Gastroesophageal sphincter (tissue), 4 donors: ENCODE measurements at places on chromosomes 16 and 17. TPM values are rescaled to one million over a fixed set of nuclear protein-coding genes. Genes with fewer than 3 reads are reported as not detected.
A peak's percentile ranks its signal among the peaks of the same experiment; 100 is the strongest.

DNA sequence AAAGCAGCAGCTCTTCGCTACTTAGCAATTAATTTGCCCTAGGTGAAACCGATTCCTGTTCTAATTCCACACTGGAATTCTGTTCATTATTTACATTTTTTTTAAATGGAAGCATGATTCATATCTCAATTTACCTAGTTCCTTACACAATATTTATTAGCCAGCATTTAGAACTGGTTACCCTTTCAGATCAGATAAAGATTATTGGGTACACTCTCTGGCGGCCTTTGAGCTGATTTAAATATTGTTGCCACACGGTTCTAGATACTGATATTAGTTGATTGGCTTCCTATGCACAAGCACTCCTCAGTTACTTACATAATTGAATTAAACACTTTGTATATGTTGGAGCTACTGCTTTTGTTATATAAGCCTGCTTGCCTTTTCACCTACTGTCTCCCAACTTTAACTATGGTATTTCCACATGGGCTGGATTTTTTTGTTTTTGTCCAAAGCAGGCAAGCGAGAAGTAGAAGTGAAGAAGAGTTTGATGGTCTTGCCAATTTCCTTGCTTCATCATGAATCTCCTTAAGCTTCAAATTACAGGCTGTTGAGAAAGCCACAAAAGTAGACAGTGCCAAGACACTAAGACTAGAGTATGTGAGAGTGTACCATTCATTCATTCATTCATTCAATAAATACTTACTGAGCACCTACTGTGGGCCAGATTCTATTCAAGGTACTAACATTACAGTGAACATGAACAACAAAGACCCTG lies 3.9 kb upstream of the ALDH3A2 start:
- H3K36me3 ChIP-seq = no peaks in the 10 kb centered on the region
- ATAC-seq = no peak
- H3K4me3 ChIP-seq = no peak overlapping the region
- H3K27ac ChIP-seq = no peak overlapping the region

GRCh38 chr17:17073581-17074403 lies 31.5 kb downstream of the MPRIP start:
- H3K4me1 ChIP-seq = peaks cover 32% of the 10 kb centered on the region
- peaks cover 47% of the 10 kb centered on the region for H3K36me3 ChIP-seq

- H3K27ac ChIP-seq = no peak overlapping the region
- no peak overlapping the region for H3K4me3 ChIP-seq
- no peak for ATAC-seq
- H3K4me1 ChIP-seq = no peaks in the 10 kb centered on the region
- H3K36me3 ChIP-seq = no peaks in the 10 kb centered on the region
Observed at GRCh38 chr17:79960788-79961522, 74.7 kb downstream of the TBC1D16 start.

GRCh38 chr17:44033861-44034408 lies 19.2 kb upstream of the TMEM101 start:
- no peaks in the 10 kb centered on the region for H3K4me1 ChIP-seq
- H3K27ac ChIP-seq = no peak overlapping the region
- H3K27me3 ChIP-seq = no peaks in the 10 kb centered on the region
- H3K4me3 ChIP-seq = no peak overlapping the region
- ATAC-seq = no peak

GRCh38 chr17:48860034-48860433 lies 29.2 kb downstream of the CALCOCO2 start:
- ATAC-seq = no peak
- no peaks in the 10 kb centered on the region for H3K4me1 ChIP-seq
- peaks cover 5% of the 10 kb centered on the region for H3K36me3 ChIP-seq
- no peak overlapping the region for H3K4me3 ChIP-seq
- no peak overlapping the region for H3K27ac ChIP-seq
- H3K27me3 ChIP-seq = no peaks in the 10 kb centered on the region

- H3K27ac ChIP-seq = no peak overlapping the region
- H3K4me3 ChIP-seq = no peak overlapping the region
- H3K36me3 ChIP-seq = no peaks in the 10 kb centered on the region
- no peaks in the 10 kb centered on the region for H3K4me1 ChIP-seq
Observed at GRCh38 chr16:51834794-51835193, 683.7 kb upstream of the SALL1 start.

DNA sequence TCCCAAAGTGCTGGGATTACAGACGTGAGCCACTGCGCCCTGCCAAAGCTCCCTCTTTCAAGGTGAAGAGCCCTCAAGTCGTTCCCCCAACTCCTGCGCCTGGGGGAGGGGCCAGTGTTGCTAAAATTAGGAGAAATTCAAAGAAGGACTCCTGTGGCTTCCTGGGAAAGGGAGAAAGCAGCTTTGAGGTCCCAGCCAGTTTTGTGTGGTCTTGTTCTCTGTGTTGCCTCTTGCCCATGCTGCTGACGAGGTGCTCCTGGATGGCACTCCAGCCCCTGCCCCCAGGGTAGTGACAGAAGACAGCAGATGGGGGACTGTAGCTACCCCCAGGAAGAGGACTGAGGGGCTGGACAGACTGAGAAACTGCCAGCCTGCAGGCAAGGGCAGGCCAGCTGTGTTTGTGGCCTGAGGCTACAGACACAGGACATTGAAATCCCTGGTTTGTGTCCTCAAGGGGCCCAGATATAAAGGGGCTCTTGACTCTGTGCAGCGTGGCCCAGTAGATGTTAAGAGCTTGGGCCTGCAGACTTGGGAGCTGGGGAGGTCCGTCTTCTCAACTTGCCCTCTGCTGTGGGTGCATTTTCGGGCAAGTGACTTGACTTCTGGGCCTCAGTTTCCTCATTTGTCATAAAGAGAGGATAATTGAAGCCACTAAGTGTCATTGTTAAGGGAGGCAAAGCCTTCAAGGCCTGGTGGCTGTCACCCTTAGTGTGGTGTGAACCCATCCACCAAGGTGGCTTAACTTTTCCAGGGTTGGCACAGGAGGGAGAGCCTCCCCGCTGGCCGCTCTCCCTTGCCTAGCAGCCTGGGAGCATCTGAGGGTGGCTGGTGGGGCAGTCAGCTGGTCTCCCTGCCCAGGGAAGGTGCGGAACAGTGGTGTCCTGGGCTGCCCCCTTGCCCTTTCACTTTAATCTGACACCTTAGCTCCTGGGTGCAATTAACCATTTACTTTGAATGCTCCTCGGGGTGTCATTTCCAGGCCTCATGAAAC lies 4.1 kb downstream of the UBALD2 start:
- H3K36me3 ChIP-seq = peaks cover 27% of the 10 kb centered on the region
- no peak for ATAC-seq
- peaks cover 88% of the 10 kb centered on the region for H3K4me1 ChIP-seq

- peaks cover 26% of the 10 kb centered on the region for H3K27me3 ChIP-seq
- no peak overlapping the region for H3K4me3 ChIP-seq
- H3K4me1 ChIP-seq = no peaks in the 10 kb centered on the region
- no peak for ATAC-seq
- no peak overlapping the region for H3K27ac ChIP-seq
Observed at GRCh38 chr17:34130544-34130943, 124.5 kb upstream of the CCL2 start.

Gene CHST6
- total RNA-seq = 0.67 TPM

DNA sequence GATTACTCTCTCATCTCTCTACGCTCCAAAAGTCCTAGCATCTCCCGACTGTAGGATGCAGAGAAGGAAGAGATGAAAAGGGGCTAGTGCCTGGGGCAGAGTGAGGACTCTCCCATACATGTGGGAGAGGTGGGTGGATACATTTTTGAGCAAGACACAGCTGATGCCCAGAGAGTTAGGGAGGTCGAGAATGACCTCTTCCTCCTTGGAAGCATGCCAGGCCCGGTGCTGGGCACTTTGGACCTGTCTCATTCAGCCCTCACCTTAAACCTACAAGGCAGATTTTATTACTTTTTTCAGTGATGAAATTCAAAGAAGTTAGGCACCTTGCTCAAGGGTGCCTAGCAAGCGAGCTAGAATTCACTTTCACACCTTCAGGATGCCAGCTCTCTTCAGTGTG lies 38.2 kb downstream of the WSCD1 start:
- no peak overlapping the region for H3K27ac ChIP-seq
- no peaks in the 10 kb centered on the region for H3K4me1 ChIP-seq
- H3K4me3 ChIP-seq = no peak overlapping the region
- no peaks in the 10 kb centered on the region for H3K36me3 ChIP-seq

- peak overlapping the region; percentile 88 for H3K27ac ChIP-seq
- H3K4me3 ChIP-seq = peak overlapping the region; percentile 89
- H3K27me3 ChIP-seq = no peaks in the 10 kb centered on the region
- H3K36me3 ChIP-seq = peaks cover 51% of the 10 kb centered on the region
- no peak for ATAC-seq
Observed at GRCh38 chr17:18315562-18315922, 449 bp downstream of the SMCR8 start.

DNA sequence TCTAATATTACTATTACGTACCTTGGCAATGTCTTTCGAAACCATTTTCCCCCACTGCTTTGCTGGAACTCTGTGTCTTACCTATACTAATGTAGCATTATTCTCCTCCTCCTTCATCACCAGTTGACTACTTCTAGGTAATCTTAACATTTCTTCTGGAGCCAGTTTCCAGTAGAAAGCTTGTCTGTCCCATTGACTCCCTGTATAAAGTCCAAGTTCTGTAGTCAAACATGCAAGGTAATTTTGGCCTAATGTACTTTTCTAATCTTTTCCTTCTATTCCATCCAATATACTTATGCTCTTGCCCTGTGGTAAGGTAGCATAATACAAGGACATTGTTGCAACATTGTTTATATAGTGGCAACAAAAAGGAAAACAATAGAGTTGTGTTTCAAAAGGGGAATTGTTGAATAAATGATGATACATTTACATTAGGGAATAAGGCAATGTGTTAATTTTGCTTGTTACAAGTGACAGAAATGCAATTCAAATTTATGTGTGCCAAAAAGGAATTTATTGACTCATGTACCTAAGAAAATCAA lies 27.9 kb downstream of the OMG start:
- no peaks in the 10 kb centered on the region for H3K36me3 ChIP-seq
- no peak overlapping the region for H3K27ac ChIP-seq
- peaks cover 5% of the 10 kb centered on the region for H3K4me1 ChIP-seq
- no peaks in the 10 kb centered on the region for H3K27me3 ChIP-seq
- no peak for ATAC-seq

- no peak overlapping the region for H3K27ac ChIP-seq
- H3K27me3 ChIP-seq = no peaks in the 10 kb centered on the region
- H3K36me3 ChIP-seq = no peaks in the 10 kb centered on the region
Observed at GRCh38 chr17:864315-864714, 82.2 kb downstream of the MRM3 start.

Gene TSPOAP1
- 19.0 TPM for total RNA-seq

Gene CALB2
- total RNA-seq = not detected

Gene LRRC46
- not detected for total RNA-seq

DNA sequence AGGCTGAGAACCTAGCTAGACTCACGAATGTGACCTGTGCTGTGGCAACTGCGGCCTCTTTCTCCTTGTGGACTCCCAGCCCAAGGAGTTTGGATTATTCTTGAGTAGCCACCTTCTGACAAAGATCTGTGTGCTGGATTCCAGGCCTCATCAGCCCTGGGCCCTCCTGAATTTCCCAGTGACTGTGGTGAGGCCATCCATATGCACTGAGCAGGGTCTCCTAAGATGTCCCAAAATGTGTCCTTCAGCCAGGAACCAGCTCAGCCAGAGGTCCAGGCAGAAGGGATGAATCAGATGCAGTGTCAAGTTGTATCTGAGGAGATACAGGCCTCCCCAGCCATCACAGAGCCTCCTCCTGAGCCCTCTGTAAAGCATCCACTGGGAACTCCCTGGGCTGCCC lies 124.5 kb downstream of the CCDC182 start:
- H3K4me1 ChIP-seq = no peaks in the 10 kb centered on the region
- H3K27ac ChIP-seq = no peak overlapping the region
- no peaks in the 10 kb centered on the region for H3K27me3 ChIP-seq
- no peak overlapping the region for H3K4me3 ChIP-seq
- ATAC-seq = no peak
- H3K36me3 ChIP-seq = peaks cover 11% of the 10 kb centered on the region

GRCh38 chr17:71842986-71843385 lies 277.8 kb upstream of the SOX9 start:
- no peak for ATAC-seq
- H3K27me3 ChIP-seq = no peaks in the 10 kb centered on the region
- no peaks in the 10 kb centered on the region for H3K36me3 ChIP-seq
- no peak overlapping the region for H3K4me3 ChIP-seq
- no peaks in the 10 kb centered on the region for H3K4me1 ChIP-seq

DNA sequence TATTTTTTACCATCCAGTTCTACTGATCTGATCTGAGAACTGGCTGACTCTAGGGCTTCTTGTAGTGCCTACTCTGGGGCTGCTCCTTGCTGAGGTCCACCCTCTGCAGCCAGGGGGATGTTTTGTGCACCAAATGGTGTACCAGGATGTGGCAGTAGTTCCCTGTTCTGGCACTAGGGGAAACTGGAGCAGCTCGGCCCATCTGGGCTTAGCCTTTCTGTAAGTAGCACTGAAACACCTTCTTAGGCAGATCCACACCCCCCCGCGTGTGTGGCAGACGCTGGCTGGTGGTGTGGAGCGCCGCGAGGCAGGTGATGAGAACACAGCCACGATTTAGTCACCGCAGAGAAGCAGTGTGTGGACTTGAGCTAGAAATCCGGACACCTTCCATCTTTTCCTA lies 17.0 kb downstream of the DUSP14 start:
- no peak overlapping the region for H3K4me3 ChIP-seq
- peaks cover 18% of the 10 kb centered on the region for H3K4me1 ChIP-seq
- no peaks in the 10 kb centered on the region for H3K27me3 ChIP-seq
- peak; percentile 63 for ATAC-seq

DNA sequence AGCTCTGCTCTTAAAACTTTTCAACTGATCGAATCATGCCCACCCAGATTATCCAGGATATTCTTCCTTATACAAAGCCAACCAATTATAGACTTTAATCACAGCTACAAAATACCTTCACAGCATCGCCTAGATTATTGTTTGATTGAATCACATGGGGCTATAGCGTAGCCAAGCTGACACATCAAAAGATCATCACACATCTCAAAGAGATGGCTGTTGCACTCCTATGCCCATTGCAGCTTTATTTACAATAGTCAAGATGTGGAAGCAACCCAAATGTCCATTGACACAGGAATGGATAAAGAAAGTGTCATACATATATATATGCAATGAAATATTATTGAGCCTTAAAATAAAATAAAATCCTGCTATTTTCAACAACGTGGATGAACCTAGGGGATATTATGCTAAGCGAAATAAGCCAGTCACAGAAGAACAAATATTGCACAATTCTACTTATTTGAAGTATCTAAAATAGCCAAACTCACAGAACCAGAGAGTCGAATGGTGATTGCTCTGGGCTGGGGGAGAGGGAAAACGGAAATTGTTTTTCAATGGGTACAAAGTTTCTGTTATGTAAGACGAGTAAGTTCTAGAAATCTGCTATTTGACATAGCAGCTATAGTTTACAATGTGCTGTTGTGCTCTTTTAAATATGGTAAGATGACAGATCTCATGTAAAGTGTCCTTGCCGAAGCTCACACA lies 60.9 kb upstream of the ERCC4 start:
- no peaks in the 10 kb centered on the region for H3K36me3 ChIP-seq
- H3K27ac ChIP-seq = no peak overlapping the region
- peaks cover 10% of the 10 kb centered on the region for H3K27me3 ChIP-seq
- ATAC-seq = no peak
- no peaks in the 10 kb centered on the region for H3K4me1 ChIP-seq
- H3K4me3 ChIP-seq = no peak overlapping the region

Gene MLLT6
- 55.6 TPM for total RNA-seq
